A549 treated with AZD2906 at 1 μM for 4 hours (cell line): ENCODE measurements at places on chromosomes 11 and 22. TPM values are rescaled to one million over a fixed set of nuclear protein-coding genes. Genes with fewer than 3 reads are reported as not detected.

The ZNF195 gene
- 16.6 to 20.4 TPM (median 17.2 TPM) in 5 replicates for total RNA-seq

The OR51E1 gene
- not detected in 5 replicates for total RNA-seq

The KAT5 gene
- total RNA-seq, result 40.9 to 56.0 TPM (median 50.3 TPM) in 5 replicates

The TMEM86A gene
- total RNA-seq, result 0.18 to 0.38 TPM (median 0.32 TPM) in 5 replicates
